ENCODE measurements at places on chromosomes 13 and 19. TPM values are rescaled to one million over a fixed set of nuclear protein-coding genes. Genes with fewer than 3 reads are reported as not detected.

DNA sequence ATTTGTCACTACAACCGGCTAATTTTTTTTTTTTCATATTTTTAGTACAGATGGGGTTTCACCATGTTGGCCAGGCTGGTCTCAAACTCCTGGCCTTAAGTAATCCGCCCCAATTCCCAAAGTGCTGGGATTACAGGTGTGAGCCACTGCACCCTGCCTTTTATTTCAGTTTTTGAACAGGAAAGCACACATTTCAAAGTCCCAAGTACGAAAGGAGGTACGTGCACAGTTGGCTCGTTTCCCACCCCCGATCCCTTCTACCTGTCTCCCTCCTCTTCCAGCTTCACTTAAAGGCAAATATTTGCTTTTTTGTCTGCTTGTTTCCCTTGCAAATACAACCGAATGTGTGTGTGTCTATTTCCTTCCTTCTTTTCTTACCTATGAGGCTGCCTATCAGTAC, 30.5 kb downstream of the ZIC5 start:
- DNase-seq: no peak

GRCh38 chr19:35204799-35205732, 23.5 kb downstream of the FAM187B start:
- DNase-seq: no peak

DNA sequence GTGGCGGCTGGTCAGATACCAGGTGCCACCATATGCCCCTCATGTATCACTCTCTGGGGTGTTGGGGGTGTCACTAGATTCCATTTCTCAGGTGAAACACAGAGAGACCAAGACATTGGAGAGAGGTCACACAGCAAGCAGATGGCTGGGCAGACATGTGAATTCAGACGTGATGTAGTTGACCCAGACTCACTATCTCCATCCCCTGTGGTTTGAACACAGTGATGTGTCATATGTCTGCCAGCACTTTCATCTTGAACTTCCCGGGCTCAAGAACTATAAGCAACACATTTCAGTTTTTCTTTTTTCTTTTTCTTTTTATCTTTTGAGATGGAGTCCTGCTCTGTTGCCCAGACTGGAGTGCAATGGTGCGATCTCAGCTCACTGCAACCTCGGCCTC, 16.1 kb upstream of the UPF1 start:
- no peak for DNase-seq

- no peak for DNase-seq
Measured at GRCh38 chr13:85362980-85363379, 436.2 kb downstream of the SLITRK6 start.

- DNase-seq: no peak
Measured at GRCh38 chr13:50609011-50609410, 234.5 kb downstream of the DLEU7 start.

- no peak for DNase-seq
Measured at GRCh38 chr19:28475525-28475924, 737.4 kb downstream of the UQCRFS1 start.

DNA sequence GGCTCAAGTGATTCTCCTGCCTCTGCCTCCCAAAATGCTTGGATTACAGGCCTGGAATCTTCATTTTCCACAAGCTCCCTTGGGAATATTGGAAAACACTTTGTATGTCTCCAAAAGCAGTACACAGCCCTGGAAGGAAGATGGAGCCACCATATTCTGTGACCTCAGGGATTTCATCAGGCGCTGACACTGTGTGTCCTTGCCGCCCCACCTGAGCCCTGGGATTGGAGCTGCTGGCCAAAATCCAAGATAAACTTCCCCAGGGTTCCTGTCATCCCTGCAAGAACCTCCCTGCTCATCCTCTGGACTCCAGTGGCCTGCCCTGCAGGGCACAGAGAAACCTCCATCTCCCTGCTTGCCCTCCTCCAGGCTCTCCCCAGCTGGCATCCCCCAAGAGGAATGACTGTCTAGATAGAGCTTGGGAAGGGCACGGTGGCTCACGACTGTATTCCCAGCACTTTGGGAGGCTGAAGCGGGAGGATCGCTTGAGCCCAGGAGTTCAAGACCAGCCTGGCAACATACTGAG, 1.3 kb upstream of the GNG7 start:
- DNase-seq: no peak

GRCh38 chr13:74299721-74300120, 165.5 kb upstream of the KLF12 start:
- no peak for DNase-seq

DNA sequence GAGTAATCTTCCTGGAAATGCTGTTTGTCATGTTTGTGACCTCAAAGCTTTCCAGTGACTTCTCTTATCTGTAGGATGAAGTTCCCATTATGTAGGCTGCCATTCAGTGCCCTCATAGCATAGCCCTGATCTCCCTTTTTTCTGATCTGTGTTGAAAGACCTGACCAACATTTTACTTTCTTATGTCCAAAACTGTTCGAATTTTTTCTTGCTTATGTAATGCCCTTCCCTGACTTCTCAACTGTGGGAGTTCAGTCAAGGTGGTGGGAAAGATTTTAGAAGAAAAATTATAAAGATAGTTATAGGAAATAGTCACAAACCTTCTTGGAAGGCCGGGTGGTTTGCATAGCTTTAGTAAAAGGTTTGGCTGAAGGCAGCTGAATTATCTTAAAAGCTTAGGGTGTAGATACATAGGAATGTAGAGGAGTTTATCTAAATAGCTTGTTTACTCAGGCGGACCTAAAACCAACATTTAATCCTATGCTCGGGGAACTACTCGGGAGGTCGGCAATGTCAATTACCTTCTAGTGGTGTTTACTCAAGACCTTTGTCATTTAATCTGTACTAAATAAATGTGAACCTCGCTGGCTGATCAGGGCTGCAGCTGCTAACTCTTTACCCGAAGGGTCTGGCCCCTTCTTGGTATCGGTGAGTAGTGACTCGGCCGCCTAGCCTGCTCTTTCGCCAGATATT, 44.3 kb downstream of the PSG3 start:
- no peak for DNase-seq

- no peak for DNase-seq
Measured at GRCh38 chr13:41370736-41371135, 59.7 kb downstream of the NAA16 start.

DNA sequence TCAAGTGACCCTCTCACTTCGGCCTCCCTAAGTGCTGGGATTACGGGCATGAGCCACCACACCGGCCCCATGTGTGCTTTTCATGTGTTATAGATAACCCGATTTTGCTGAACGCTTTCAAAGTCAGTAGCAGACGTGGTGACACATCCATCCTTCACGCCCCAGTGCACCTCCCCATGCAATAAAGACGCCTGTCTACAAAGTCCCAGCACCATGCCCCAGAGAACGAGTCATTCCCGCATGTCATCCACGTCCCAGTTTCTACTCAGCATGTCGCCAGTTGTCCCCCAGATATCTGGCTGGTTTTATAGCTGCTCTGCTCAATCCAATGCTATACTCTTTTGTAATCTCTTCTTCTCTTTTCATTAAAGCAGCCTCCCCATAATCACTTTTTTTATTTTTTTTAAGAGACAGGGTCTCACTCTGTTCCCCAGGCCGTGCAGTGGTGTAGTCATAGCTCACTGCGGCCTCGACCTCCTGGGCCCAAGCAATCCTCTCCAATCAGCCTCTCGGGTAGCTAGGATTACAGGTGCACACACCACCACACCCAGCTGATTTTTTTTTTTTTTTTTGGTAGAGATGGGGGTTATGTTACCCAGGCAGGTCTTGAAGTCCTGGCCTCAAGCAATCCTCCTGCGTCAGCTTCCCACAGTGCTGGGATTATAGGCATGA, 42.5 kb downstream of the DNM2 start:
- no peak for DNase-seq

DNA sequence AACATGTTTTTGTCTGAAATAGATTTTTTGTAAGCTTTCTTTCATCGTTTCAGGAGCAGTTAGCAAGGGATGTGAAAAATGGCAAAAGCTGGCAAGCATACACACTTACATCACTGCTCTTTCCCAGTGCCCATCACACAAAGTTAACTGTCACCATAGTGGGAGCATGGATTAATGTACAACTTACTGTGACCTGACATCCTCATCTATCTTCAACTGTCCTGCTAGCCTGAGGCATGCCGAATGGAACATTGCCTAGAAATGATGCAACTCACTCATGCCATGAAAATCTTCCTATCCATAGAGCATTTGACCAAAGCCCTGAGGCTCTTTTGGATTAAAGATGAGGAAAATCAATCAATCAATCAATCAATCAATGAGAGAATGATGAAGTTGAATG, 491.7 kb upstream of the SLC10A2 start:
- DNase-seq: no peak

- DNase-seq: no peak
Measured at GRCh38 chr19:2372076-2372612, 12.1 kb downstream of the TMPRSS9 start.

DNA sequence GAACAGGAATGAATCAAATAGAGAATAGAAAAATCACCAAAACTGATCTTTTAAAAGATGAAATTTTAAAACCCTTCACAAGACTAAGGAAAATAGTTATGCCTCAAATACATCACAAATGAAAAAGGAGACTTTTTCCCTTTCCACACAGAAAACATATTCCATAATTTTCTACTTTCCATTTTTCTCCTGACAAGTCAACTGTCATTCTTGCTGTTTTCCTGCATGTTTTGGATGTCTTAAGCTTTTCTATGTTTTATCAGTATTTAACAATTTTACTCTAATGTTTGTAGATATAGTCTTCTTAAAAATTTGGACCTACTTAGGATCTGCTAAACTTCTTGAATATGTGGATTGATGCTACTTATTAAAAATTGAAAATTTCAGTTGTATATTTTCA, 810.8 kb downstream of the OLFM4 start:
- DNase-seq: no peak

DNA sequence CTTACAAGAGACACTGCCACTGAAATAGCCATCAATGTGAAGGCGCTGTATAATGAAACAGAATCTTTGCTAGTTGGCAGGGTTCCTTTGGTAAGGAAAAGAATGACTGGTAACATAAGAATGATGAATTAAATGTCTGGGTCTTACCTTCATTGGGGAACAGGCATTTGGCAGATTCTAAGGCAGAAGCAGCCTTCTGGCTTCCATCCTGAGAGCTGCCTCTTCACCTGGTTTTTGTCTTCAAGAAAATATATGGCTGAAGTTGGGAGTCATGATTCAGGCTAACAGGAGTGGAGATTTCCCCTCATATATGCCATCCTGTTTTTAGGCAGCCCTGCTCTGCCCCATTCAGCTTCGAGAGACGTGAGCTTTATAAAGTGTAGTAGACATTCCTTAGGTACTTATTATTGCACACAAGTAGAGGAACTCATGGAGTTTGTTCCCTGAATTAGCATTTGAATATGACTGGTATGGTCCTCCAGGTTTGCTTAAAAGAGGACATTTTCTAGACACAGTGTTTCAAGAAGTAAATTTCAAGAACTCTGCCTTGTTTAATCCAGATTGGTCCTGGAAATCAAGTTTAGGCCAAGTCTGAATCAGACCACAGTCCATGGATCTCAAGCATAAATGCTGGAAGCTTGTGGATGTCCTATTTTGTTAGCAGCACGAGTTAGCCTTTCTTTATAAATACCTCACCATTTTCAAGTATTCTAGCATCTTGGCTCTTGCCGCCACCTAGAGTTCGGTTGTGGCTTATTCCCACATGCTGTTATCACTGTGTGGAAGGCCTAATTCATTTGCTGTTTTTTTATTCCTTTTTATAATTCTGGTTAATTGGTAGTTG, 56.2 kb upstream of the AKAP11 start:
- DNase-seq: no peak

DNA sequence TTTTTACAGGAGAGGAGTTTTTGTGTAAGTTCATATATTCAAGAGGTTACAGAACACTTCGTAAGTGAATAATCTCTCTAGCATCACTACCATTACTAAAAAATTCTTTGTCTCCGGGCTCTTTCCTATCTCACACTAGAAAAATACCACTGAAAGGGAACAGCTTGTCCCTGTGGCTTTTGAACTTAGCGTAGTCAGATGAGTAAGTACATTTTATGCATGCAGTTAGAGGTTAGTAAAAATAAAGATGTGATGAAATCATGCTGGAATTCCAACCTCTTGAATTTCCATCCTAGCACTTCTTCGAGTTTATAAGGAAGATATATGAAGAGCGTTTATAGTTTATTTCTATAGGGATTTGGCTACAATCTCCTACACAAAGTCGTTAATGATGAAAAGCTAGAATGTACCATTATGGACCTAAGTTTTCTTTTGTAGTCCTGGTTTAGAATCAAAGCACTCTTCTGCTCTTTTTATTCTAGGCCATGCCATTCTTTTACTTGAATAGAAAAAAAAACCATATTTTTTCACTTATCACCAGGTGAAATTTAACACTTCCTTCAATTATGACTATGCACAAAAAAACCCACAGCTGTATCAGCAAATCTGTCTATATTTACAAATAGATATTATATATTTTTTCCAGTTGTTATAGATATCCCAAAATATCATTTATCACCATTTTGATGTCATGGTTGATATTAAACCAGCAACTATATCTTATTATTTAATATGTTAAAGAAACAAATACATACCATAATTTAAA, 139.9 kb upstream of the PCDH9 start:
- DNase-seq: no peak

DNA sequence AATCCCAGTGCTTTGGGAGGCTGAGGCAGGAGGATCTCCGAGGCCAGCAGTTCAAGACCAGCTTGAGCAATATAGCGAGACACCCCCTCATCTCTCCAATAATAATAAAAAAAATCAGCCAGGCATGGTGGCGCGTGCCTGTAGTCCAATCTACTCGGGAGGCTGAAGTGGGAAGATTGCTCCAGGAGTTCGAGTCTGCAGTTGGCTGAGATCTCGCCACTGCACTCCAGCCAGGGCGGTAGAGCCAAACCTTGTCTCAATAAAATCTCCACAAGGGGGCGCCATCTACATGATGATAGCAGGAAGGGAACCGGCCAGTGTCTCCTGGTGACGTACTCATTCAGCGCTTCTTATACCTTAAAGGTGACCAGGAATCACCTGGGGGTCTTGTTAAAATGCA, 13.6 kb upstream of the C5AR1 start:
- DNase-seq: peak; percentile 75

DNA sequence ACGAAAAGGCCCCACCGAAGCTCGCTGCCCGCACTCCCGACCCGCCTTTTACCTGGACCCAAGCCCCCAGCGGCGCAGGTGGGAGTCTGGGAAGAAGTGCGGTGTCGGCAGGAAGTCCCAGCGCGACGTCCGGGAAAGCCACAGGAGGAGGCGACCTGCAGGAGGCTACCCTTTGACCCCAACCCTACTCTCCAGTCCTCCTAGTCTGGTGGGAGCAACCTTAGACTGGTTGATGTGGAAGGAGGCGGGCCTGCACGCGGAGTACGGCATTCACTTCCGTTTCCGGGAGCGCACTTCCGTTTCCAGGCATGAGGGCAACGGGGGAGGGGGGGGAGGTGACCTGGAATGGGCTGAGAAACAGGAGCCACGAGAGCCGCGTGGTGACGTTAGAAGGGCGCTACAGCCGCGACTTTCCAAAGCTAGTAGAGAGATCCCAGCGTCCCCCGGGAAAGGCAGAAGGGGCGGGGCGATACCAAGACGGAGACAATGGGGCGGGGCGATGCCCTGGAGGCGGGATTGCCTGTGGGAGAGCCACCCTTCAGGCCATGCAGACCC, 28.5 kb downstream of the ZNF266 start:
- DNase-seq: peak; percentile 23

CEACAM8 gene
- total RNA-seq: 0.79 TPM

C1QTNF9B gene
- total RNA-seq: not detected

MEIOSIN gene
- not detected for total RNA-seq

SPRED3 gene
- total RNA-seq: 0.44 TPM

CABP5 gene
- total RNA-seq: not detected

TNFSF9 gene
- total RNA-seq: 4.2 TPM

PPP2R1A gene
- total RNA-seq: 155 TPM

ITGBL1 gene
- total RNA-seq: 2.4 TPM

DPF1 gene
- not detected for total RNA-seq

GGN gene
- not detected for total RNA-seq

ZNF577 gene
- 12.2 TPM for total RNA-seq

PRX gene
- total RNA-seq: 2.2 TPM

GFY gene
- not detected for total RNA-seq

OCEL1 gene
- total RNA-seq: 8.9 TPM

GARIN5A gene
- total RNA-seq: not detected

All from omental fat pad (tissue), 4 donors.